ENCODE measurements at places on chromosomes 7 and 10.

DNA sequence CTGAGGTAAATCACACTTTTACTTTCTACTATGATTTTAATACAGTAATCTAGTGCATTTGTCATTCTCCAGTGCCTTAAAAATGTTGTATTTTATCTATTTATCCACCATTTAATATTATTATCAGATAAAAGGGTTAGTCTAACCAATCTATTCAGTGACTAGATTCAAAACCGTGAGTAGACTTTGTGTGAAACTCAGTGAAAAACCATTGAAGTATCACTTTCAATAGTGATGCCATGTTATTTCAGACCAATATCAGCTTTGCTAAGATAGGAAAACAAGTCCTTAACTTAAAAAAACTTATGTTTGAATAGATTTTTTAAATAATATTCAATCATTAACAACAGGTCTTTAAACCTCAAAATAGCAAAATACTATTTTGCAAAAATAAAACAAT lies 1628.7 kb downstream of the REEP3 start:
- no peak for DNase-seq

DNA sequence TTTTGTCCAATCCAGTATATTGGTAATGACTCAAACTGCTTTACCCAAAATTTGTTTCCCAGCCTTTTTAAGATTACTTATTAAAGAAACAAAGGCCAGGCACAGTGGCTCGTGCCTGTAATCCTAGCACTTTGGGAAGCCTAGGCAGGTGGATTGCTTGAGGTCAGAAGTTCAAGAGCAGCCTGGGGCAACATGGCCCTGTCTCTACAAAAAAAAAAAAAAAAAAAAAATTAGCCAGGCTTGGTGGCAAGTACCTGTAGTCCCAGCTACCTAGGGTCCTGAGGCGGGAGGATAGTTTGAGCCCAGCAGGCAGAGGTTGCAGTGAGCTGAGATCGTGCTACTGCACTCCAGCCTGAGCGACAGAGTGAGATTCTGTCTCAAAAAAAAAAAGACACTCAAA lies 7.0 kb upstream of the ARHGAP12 start:
- no peak for DNase-seq

DNA sequence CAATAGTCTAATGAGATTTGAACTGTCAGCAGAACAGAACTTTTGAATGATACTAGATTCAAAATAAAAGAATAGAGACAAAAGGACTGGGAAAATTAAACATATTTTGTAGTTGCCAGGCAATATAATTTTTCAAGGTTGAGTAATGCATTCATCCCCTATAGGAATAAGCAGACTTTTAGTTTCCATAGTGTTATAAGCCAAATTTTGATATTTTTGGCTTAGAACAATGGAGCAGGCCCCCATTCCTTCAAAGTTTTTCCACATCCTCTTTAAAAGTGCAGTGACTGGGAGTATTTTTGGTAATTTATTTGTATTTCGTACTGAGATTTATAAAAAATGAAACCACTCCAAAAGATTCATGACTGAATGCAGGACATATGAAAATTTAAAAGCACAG lies 24.0 kb downstream of the MEOX2 start:
- no peak for DNase-seq

DNA sequence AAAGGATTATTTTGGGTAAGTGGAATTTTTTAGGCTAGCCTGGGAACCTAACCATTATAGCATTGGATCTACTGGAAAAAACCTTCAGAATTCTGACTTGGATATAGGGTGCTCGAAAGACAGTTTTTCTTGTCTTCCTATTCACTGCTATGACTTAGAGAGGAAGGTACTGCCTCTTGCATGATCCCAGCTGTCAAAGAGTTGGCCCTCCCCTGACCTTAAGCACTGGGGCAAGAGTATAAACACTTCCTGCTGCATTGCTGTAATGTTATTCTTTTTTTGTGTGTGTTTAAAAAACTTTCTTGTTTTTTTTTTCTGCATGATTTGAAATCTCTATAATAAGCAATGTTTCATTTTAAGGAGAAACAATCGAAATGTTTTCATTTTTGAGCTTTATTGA lies 113.0 kb downstream of the LRMDA start:
- no peak for DNase-seq

DNA sequence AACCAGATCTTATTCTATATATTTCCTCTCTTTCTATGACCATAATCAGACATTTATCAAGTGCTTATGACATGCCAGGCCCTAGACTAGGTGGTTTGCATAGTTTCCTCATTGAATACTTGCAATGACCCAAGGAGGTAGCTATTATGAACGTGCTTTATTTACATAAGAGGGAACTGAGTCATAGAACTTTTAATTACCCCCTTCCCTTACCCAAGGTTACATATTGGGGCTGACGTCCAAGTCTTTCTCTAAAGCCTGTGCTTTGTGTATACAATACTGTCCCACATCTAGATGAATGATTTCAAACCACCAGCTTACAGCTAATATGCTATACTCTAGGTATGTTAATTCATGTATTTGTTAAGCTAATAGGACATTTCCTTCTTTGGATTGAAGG lies 91.9 kb upstream of the NPY start:
- no peak for DNase-seq

DNA sequence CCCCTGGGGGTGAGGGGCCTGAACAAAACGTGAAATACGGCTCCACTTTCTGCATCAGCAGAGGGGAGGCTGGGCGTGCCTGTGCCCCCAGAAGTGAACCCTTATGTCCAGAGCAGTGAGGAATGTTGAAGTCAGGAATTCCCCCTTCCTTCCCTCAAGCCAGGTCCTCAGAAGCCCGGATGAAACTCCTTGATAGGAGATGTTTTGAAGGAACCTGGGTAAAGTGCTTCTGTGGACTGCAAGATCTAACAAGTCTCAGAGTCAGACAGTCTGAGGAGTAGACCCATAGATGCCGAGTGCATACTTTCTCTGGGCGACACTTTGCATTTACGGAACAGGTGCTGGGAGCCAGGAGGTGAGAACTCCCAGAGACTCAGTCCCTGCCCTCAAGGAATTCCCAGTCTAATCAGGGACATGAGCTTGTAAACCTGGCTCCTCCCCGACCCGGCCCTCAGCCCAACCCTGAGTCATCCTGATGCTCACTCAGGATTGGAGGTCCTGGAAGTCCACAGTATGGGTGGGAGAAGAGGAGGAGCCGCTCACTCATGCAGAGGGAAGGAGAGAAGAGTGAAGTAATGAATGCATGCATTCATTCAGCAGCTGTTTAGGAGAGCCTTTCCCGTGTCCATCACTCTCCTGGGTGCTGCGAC lies 179.5 kb upstream of the ITGB1 start:
- DNase-seq: no peak

DNA sequence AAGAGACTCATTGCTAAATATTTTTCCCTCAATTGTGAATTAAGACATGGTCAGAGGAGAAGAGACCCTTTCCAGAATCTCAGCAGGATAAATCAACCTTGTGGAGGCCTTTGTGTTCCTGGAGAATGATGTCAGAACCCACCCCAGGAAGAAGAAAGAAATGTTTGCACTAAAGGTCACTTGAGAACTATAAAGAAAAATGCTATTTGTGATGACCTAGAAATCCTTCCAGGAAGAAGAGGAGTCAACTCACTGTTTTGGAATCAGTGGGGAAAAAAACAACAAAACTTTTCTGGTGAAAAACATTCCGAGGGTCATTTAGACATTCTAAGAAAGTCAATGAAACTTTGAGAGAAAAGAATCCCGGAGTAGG lies 129.1 kb upstream of the ANKRD1 start:
- no peak for DNase-seq

DNA sequence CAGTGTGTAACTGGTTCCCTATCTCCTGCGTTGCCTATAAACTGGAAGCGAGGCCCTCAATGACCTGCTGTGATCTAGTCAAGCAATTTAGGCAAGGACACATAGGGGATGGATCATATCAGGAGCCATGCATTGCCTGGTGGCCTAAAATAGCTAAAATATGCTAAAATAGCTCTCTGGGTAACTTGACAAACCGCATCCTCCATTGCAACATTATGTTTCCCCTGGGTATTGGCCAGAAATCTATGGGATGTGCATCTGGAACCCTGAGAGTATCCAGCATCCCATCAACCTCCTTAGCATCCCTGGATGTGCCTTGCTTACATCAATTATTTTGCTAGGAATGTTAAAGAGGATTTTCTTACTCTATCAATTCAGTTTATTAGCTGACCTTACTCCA lies 91.7 kb upstream of the ADCY1 start:
- no peak for DNase-seq

DNA sequence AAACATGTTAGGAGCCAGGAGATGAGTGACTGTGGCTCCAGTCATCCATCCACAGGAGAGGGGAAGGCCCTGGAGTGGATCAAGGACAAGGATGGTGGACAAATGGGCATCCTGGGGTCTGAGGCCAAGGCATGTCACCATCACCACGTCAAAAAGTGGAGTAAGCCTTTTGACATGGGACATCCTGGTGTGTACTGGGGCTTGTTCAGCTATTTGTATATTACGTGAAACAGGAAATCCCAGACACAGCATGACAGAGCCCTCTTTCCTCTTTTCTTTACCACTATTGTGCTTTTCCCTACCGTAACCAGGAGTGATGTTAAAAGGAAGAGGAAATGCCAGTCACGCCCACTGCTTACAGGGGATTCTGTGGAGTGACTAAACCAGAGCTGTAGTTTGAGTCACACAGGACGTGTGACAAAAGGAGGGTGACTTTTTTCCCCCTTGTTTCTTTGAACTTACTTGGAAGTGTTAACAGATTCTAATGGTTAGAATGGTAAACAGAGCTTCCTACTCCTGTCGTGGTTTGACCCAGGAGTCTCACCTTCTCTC lies 15.4 kb downstream of the ACSL5 start:
- DNase-seq: no peak

- no peak for DNase-seq
Measured at GRCh38 chr10:101736666-101737065, 39.2 kb downstream of the FGF8 start.

- no peak for DNase-seq
Measured at GRCh38 chr10:123266971-123267370, 112.8 kb downstream of the BUB3 start.

DNA sequence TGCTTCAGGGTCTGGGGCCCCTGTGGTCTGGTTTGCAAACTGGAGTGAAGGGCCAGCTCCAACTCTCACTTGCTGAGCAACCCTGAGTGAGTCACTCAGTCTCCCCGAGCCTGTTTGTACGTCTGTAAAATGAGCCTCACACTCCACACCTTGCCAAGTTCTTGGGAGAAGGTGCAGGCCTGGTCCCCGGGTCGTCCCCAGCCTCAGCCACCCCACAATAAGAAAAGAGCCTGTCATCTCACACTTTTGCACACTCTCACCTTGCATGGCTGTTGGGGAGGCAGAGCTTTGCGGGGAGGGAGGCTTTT lies 5.2 kb downstream of the GRIFIN start:
- DNase-seq: no peak

GRCh38 chr7:86558680-86559501 lies 84.8 kb upstream of the GRM3 start:
- peak; percentile 76 for DNase-seq

- DNase-seq: no peak
Measured at GRCh38 chr7:139200382-139200781, 30.7 kb upstream of the UBN2 start.

DNA sequence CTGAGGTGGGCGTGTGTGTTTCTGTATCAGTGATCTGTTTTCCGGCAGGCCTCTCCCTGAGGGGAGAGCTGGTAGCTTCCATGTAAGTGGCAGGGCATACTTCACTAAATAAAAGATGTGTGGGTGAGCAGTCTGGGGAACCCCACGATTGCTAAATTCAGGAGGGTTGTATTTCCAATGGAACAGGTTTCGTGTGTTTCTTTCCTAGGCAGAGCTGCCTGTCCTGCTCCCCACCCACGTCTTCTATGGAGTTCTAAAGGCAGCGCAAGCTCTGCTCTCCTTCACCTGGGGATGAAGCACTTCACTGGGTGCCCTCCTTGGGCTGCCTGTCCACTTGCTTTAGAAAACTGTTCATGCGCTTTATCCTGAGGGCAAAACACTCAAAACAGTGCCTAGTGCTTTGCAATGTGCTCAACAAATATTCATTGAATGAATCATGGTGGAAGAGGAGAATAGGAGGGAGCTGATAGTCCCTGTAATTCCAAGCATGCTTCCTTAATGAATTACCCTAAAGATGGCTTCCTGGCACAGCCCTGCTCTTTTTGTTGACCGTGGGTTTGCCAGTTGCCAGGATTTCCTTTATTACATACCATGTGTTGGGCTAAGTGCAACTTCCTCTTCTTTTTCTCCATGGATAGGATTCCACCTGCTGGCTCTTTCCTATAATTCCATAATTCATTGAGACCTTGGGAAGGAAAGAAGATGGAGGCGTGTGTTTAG lies 50.6 kb upstream of the SRPK2 start:
- no peak for DNase-seq

DNA sequence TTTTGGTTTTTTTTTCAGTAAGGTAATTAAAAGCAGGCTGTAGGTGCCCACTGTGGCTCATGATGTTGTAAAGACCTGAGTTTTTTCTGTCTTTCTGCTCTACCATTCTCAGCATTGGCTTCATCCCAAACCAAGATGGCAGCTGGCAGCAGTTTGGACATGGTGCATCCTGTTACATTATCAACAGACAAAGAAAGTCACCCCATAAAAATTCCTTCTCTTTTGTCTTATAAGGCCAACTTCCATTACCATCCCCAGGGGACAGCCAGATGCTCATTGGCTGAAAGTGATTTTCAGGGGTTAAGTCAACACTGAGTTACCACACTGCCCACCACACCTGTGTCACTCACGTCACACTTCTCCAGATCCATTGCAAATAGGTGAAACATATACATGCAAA lies 558.4 kb downstream of the SDK1 start:
- DNase-seq: no peak

GRCh38 chr10:83816942-83817341 lies 322.4 kb upstream of the GHITM start:
- DNase-seq: no peak

DNA sequence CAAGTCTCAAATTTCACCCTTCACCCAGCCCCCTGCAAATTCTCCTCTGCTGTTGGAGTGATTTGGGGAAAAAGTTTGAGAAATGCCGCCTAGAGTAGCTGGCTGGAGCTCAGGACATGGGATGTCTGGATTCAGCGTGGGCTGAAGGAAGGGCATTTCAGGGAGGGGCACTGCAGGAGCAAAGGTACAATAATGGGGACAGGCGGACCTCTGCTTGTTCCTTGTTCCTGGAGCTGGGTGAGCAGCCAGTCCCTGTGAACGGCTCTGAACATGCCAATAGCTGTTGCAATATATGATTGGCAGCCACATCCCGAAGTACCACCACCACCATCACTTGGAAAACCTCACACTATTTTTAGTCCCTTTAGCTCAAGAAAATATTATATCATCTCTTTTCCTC lies 23.4 kb downstream of the ADRA2A start:
- DNase-seq: no peak

DNA sequence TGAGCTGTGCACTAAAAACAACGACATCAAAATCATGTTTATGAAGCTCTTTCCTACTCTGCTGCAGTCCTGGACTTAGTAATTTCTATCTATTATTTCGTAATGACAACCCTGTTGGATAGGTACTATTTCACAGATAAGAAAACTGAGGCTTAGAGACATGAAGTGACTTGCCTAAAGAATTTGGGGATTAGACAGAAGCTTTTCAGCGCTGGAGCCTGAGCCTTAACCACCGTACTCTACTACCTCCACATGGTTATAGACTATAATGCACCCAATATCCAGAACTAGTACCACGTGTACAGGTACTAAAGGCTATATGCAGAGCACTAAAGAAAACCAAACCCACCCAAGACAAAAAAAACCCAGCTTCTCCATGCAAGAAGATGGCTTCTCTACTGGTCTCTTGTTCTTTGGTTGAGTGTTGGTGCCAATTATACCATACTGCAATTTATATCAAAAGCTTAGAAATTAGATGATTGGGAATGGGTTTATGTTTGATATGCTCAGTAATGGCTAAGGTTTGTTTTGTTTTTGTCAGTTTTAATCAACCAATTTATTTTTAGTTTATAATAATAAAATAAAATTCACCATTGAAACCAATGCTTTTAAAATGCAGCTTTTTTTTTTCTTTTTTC lies 6.5 kb upstream of the SNX10 start:
- no peak for DNase-seq
